ENCODE measurements at places on chromosomes 3 and 15.

- DNase-seq: no peak
Observed at GRCh38 chr3:126459763-126460127, 15.9 kb downstream of the ZXDC start.

GRCh38 chr3:133330065-133330464, 69.8 kb upstream of the BFSP2 start:
- peak; percentile 64 for DNase-seq

DNA sequence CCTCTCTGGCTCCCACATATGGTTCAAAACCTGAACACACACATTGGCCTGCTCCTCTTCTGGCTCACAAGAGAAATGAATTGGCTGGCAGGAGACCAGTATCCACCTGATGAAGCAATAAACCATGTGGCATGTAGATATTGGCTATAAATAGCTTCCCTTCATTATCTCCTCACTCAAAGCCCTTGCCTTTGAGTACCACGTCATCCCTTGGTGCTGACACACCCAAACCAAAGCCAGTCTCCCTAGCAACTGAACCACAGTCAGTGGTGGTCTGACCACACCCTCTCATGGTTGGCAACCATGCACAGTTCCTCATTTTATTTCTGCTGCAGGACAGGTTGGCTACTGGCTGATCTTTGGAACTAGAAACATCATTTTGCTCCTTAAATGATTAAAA, 98.8 kb downstream of the ZNF621 start:
- DNase-seq: no peak

- no peak for DNase-seq
Observed at GRCh38 chr3:157442729-157443128, 6.1 kb downstream of the PTX3 start.

GRCh38 chr3:188697127-188697526, 474.6 kb upstream of the TPRG1 start:
- DNase-seq: no peak

GRCh38 chr3:135161425-135161824, 366.4 kb downstream of the EPHB1 start:
- no peak for DNase-seq

GRCh38 chr15:51874751-51875644, 45.5 kb downstream of the TMOD3 start:
- peak; percentile 19 for DNase-seq

- DNase-seq: no peak
Observed at GRCh38 chr15:68387381-68388143, 44.4 kb downstream of the ITGA11 start.

GRCh38 chr15:61155741-61156700, 73.1 kb downstream of the RORA start:
- DNase-seq: peak; percentile 5

DNA sequence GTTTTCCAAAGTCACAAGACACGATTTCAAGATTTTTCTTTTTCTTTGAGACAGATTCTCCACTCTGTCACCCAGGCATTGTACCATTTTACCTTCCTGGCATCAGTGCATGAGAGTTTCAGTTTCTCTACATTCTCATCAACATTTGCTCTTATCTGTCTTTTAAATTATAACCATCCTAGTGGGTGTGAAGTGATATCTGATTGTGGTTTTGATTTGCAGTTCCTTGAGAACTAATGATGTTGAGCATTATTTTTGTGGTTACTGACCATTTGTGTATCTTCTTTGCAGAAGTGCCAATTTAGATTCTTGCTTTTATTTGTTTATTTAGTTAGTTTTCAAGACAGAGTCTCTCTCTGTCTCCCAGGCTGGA, 41.2 kb downstream of the ADIPOQ start:
- no peak for DNase-seq

DNA sequence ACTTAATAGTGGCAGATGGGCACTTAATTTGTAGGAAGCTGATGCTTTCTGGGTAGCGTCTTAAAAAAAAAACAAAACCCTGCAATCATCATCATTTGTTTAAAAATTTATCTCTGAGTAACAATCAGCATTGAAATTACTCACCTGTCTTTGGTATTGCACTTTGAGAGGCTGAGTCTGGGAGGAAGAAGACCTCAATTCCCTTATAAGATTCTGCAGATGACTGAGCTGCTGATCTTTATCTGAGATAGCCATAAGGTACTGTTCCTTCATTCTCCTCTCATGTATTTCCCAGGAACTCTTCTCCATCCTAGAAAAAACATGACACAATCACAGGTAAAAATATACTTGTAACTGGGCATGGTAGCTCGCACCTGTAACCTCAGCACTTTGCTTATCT, 16.4 kb upstream of the HCLS1 start:
- DNase-seq: no peak

GRCh38 chr3:186172353-186172752, 63.5 kb upstream of the ETV5 start:
- no peak for DNase-seq

GRCh38 chr3:3503411-3503810, 295.8 kb upstream of the LRRN1 start:
- DNase-seq: peak; percentile 47

GRCh38 chr15:69953051-69953450, 144.7 kb downstream of the TLE3 start:
- DNase-seq: no peak

DNA sequence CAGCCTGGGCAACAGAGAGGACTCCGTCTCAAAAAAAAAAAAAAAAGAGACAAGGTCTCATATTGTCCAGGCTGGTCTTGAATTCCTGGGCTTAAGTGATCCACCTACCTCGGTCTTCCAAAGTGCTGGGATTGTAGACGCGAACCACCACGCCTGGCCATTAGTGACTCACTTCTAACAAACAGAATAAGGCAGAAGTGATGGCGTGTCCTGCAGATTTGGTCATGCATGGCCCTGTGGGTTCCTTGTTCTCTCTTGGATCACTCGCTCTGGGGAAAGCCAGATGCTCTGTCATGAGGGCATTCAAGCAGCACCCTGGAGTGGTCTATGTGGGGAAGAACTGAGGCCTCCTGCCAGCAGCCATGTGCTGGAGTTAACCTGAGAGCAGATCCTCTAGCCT, 27.4 kb upstream of the TJP1 start:
- no peak for DNase-seq

DNA sequence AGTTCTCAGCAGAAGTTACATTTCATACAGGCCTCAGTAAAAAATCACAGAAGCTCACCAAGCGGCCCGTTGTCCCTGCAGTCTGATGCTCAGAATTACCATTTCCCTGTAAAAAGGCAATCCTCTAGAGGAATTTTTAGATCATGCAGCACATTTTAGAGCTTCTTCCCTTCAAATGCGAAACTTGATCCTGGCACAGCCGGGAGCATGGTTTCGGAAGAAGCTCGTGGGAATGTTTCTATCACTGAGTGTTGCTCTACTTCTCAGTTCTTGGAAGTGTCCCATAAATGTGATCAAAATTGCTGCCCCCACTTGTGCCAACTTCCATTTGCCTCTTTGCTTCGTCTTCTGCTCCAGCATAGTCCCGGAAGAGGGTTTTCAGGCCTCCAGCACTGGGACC, 3.8 kb upstream of the H1-8 start:
- no peak for DNase-seq
